ENCODE measurements at places on chromosomes 6 and 20.

DNA sequence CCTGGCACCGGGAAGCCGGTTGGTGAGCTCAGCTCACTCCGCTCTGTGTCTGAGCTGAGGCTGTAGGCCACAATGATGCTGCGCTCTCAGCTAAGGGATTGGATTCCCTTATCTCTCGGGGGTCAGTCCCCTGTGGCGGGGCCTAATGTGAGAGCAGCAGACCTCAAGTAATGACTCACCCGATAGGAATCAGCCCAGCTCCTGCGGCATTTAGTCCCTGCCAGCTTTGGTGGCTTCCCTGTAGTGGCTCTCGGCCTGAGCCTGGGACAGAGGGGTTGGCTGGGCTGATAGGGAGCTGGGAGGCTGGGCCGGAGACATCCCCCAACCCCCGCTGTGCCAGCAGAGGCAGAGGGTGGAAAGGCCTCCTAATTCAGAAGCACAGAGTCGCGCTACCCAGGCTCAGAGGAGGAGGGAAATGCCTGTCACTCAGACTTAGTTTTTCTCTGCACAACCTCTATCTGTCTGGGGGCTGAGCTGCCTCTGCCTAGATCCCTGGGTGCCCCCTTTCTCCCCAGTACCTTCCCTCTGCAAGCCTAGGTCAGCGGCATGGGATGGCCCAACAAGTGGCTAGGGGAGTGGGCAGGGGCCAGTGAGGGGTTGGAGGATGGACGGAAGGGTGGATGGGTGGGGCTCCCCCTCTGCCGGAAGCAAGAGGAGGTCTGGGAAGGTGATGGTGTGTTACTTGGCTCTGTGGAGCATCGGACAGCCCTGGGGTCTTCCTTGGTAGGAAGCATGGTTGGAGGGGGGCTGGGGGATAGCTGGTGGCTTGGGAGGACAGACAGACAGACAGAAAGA lies 92.2 kb downstream of the CDH22 start:
- DNase-seq = no peak

DNA sequence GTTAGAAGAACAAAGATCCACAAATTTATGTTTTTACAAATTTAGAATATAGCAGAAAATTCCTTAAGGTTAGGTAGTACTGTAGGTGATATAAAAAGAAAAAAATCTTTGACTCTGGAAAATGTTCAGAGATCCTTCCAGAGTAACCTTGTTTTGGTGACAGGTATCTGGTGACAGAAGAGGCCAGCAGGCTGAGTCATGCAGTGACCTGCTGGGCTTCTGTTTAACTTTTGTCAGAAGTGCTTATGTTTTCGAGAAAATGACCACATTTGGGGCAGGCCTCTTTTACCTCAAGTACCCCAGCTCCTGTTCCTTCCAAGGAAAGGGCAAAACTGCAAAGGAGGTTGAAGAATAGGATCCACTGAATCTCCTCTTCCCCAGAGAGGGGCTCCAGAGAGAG lies 10.5 kb upstream of the CLDN20 start:
- DNase-seq = no peak

DNA sequence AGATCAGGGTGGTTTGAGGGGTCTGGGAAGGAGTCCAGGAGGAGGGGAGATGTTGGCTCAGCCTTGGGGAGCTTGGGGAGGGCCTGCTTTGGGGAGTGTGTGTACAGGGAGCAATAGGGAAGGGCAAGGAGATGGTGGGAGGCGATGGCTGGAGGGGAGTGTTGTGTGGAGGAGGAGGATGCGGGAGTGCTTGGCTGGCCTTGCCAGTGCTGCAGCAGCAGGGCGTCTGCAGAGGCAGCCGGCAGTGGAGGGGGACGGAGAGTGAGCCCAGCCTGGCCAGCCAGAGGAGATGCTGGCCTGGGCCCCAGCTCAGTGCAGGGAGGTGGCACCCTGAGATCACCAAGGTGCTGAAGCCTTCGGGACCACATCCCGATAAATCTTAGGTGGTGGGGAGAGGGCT lies 3.9 kb downstream of the IP6K3 start:
- no peak for DNase-seq

GRCh38 chr6:26354162-26354561 lies 10.8 kb upstream of the BTN3A2 start:
- DNase-seq = no peak

- no peak for DNase-seq
These were observed 544 bp upstream of the HLA-C start for GRCh38 chr6:31272436-31272835.

All from NCI-H2081 (cell line).